ENCODE measurements at places on chromosomes 7 and 10.

DNA sequence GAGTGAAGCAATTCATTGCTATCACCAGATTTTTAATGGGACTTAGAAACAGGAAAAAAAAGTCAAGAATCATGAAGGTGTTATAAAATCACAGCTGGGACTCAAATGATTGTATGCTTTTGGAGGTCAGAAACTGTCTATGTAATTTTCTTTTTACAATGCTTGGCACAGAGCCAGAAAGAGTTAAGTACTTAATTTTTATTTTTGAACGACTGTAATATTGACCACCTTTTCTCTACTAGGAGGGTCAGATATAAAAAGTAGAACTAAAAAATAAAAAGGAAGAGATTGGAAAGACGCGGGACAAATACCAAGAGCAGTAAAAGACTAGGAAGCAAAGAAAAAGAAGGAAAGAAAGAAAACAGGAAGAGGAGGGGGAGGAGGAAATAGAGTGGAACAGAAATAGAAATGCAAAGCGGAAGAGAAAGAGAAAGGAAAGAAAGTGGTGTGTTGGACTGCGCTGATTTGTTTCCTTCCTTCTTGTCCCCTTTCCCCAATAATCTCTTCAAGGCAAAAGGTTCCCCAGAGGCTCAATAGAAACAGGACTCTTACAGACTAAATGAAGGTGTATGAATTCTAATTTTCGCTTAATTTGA is 23.2 kb upstream of the C1GALT1 start:
- peak; percentile 80 for DNase-seq

DNA sequence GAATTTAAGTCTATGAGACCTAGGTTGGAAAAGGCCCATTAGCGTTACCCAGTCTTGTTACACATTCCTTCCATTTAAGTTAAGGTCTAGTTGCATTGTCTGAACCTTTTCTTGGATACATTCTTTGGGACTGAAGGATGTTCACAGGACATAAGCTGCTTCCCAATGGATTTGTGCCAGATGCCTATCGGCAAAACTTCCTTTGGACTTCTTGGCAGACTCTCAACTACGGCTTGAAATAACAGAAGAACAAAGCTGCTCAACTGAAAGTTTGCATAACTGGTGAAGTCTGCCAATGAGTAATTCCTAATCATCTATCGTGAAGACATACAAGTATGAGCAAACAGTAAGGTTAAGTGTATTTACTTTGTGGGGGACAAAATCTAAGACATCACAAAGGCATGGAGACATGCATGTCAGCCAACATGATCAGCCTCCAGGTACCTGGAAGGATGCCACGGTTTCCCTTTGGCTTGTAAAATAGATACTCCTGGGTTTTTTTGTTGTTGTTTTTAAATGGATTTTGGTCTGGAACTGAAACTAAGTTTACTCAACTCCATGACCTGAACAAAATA is 35.4 kb downstream of the MALSU1 start:
- DNase-seq: no peak

- DNase-seq: no peak
Observed at GRCh38 chr10:110422548-110422947, 75.2 kb upstream of the DUSP5 start.

DNA sequence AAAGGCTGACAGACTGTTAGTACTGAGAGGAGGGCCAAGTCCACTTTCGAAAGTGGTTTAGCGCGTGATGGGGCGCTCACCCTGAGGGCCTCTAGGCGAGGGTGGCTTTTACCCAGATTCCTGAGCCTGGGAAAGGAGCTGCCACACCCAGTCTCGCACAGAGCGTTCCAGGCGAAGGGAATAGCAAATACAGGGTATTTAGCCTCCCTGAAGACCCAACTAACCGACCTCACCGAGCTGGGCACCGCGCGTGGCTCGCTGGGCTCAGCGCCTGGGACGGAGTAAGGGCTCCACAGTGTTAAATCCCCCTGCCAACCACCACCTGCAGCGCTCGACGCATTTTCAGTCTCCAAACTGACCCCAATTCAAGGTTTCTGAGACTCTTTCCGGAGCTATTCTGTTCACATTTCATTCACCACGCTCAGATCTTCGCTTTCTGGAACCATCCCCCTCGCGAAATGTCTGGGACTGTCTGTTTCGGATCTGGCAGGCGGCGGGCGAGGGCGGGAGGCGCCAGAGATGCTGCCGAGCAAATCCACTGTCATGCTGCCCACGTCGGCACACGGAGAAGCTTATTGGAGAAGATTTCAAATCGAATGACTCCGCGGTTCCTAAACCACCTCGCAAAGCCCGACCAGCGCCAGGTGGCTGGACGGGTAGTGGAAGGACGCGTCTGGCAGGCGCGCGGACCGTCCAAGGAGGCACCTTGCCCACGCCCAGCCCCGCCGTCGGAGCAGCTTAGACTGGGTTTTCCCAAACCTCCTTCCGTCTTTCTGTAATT is 1.4 kb upstream of the OSBPL3 start:
- DNase-seq: peak; percentile 53

- no peak for DNase-seq
Observed at GRCh38 chr7:70380421-70381015, 751.4 kb upstream of the GALNT17 start.

DNA sequence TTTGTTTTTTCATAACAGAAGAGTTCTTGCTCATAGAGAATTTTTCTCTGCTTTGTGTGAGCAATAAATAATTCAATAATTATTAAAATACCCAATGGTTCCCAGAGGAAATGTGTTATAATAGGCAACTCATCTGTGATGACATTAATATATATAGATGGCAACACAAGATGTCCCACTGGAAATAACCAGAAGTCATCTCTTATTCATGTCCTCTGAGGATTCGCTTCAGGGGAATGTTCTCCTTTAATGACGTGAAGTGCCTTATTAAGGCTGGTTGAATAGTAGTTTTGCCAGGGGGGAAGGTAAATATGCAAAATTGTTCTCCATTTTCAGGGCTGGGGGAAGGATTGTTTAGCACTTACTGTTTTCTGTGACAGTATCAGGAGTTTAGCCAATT is 3.1 kb downstream of the SLC39A12 start:
- DNase-seq: no peak

DNA sequence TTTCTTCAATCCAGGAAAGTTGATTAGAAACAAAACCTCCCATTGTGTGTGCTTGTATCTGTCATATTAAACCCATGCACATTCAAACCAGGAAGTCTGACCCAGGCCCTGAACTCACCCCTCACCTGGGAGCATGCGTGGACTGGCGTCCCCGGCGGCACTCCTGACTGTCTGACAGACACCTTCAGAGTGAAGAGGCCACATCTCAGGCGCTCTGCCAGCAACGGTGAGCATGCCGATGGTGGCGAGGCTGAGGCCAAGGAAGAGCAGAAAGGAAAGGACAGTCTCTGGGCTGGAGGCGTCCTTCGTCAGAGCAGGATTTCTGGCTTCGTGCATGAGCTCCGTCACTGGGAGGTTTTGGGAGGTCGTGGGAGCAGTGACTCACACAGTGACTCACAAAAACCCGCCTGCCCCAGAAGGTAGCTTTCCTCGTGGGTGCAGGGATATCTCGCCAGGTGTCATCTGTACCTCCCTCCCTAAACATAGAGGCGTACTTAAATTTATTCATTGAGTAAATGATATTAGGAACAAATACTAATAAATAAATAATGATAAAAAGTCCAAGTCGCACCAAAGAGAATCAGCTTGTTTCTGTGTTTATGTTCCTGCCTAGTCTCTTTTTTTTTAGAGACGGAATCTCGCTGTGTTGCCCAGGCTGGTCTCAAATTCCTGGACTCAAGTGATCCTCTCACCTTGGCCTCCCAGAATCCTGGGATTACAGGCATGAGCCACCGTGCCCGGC is 13.5 kb downstream of the IQCE start:
- no peak for DNase-seq

GRCh38 chr7:7414791-7415603 is 120.7 kb downstream of the COL28A1 start:
- no peak for DNase-seq

DNA sequence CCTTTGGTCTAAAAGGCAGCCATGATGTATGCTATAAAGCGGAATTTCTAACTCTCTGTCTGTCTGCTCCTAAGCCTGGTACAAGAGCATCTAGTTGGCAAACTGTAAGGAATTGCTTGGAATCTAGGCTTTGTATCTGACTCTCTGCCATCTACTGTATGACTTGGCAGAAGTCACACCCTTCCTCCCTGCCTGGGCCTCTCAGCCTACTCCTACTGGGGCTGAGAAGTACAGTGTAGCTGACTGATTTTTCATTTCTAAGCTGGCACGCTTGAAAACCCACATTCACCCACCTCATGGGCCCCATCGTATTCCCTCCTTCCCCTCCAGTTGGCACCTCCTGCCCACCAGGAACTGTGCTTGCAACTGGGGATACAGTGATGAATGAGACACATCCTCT is 435.2 kb downstream of the PLXNA4 start:
- DNase-seq: no peak

DNA sequence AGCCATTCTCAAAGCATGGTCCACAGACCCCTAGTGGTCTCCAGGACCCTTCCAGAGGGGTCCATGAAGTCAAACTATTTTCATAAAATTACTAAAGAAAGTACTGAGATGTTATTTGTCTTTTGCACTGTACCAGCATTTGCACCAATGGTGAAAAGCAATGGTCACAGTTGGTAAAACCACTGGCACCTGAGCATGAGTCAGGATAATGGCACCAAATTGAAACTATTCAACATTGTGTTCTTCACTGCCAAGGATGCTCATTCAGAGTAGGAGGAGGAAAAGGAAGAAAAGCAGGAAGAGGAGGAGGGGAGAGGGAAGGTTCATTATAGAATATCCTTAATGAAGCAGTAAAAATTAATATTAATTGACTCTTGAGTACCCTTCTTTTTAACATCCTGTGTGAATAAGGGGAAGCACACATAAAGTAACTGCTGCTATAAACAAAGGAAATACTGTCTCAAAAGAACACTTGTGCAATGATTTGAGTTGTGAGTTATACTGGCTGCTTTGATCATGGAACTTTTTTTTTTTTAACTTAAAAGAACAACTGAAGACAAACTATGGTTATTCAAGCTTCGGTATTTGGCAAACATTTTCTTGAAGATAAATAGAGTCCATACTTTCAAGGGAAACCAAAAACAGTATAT is 60.2 kb downstream of the MPP7 start:
- no peak for DNase-seq

GRCh38 chr10:119166564-119166963 is 1.1 kb upstream of the SFXN4 start:
- DNase-seq: no peak

- DNase-seq: no peak
Observed at GRCh38 chr7:86788948-86789347, 145.2 kb downstream of the GRM3 start.

- no peak for DNase-seq
Observed at GRCh38 chr10:88920198-88920597, 32.4 kb downstream of the ACTA2 start.

DNA sequence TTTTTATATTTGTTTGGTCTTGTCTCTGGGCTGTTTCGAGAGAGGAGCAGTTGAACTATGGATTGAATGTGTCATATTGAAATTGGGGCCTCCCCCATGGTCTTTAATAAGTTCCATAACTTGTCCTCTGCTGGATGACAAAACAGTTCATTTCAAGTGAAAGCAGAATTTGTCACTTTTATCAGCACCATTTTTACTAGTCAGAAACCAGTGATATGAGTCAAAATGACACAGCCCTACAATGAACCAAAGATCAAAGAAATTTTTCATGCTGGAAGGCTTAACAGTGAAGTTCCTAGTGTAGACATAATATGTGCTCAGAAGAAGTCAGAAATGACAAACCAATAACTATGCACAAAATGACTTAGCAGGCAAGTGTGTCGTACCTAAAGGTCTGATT is 133.6 kb upstream of the VWC2 start:
- DNase-seq: no peak

DNA sequence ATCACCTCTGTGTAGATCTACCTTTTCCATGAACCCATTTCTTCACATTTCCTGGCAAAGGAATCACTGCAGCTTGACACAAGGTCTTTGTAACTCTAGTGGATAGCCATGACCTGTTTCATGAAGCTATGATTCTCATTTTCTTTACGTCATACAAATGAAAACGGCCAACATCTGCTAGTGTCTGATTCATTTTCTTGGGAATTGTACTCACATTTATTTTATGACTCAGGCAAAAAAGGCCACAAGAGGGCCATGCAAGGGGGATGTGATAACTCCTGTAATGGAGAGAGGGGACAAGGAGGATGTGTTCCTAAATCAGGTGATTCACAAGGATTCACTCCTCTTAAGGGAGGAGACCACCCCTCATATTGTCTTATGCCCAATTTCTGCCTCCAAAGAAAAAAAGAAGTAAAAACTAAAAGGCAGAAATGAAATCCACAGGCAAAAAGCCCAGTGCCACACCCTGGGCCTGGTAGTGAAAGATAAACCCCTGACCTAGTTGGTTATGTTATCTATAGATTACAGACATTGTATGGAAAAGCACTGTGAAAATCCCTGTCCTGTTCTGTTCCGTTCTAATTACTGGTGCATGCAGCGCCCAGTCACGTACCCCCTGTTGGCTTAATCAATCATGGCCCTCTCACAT is 249.9 kb downstream of the IPMK start:
- DNase-seq: no peak

DNA sequence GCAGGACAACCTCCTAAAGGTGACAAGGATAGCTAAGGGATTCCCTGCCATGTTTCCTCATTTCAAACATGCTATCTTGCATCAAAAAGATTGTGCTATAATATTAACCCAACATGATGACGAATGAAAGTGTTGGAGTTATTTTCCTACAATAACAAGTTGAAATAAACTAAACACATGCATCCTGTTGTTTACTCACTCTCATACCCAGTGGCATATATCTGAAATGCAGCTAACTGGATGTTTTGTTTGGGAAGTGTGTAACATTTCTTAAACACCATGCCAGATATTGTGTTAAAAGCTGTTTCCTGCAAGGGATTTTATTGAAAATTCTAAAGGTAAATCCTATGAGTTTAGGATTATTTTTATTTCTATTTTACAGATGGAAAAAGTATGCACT is 139.6 kb downstream of the TFPI2 start:
- DNase-seq: no peak

- DNase-seq: no peak
Observed at GRCh38 chr7:43392638-43393330, 190.1 kb upstream of the STK17A start.
